Cardiac septum (tissue), 1 donor: ENCODE measurements at places on chromosomes 4 and X. TPM values are rescaled to one million over a fixed set of nuclear protein-coding genes. Genes with fewer than 3 reads are reported as not detected.

Gene GPAT3
- 38.5 TPM for total RNA-seq

Gene EGF
- total RNA-seq = 11.7 TPM

Gene ADH7
- total RNA-seq = not detected

Gene CFAP299
- not detected for total RNA-seq

Gene HSFX1
- 2.0 TPM for total RNA-seq

Gene MAGEH1
- total RNA-seq = 11.7 TPM

Gene DACH2
- not detected for total RNA-seq

Gene MAGEB17
- total RNA-seq = 0.30 TPM

Gene PDLIM3
- total RNA-seq = 265 TPM

Gene NAA15
- total RNA-seq = 37.9 TPM

Gene HCFC1
- total RNA-seq = 39.5 TPM

Gene MAGEA2
- not detected for total RNA-seq

Gene TMEM144
- total RNA-seq = 14.6 TPM

Gene ETNPPL
- total RNA-seq = 0.75 TPM

Gene PDCL2
- total RNA-seq = not detected

Gene AFM
- total RNA-seq = not detected

Gene SMR3B
- not detected for total RNA-seq

Gene LRRC66
- total RNA-seq = 0.86 TPM

Gene GAGE12F
- total RNA-seq = not detected
